ENCODE measurements at places on chromosomes 2 and 18.
A peak's percentile ranks its signal among the peaks of the same experiment; 100 is the strongest.

- no peak for DNase-seq
Observed at GRCh38 chr2:41475959-41476358, 571.9 kb upstream of the PKDCC start.

DNA sequence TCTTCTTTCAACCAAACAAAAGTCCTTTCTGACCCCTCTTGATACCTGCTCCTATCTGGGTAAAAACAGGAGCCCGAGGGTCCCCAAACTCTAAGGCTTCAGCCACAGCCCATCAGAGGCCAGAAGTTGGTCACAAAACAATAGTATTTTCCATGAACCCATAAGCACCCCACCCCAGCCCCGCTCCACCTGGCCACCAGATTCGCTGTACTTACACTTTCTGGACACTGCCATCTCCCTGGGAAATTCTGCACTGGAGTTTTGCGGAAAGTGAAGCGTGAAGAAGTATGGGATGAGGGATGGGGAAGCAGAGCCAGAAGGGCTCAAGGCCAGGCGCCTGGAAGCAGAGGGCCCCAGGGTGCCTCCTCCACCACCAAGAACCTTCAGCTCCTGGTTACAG, 5.2 kb upstream of the RUFY4 start:
- no peak for DNase-seq

DNA sequence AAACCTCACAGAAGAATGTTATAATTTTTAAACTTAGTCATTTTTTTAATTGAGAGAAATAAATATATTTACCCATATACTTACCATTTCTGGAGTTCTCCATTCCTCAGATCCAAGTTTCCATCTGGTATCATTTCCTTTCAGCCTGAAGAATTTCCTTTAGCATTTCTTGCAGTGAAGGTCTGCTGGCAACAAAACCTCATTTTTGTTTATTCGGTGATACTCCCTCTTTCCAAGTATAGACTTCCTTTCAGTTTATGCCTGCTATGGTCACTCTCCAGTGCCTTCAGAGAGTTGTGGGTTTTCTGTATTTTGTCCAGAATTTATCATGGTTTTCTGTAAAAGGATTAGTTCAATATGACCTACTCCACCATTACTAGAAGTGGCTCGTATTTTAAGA, 17.0 kb downstream of the WDPCP start:
- DNase-seq = no peak

- DNase-seq = no peak
Observed at GRCh38 chr18:49980896-49981295, 167.6 kb upstream of the ACAA2 start.

- DNase-seq = no peak
Observed at GRCh38 chr2:201515573-201516246, 64.2 kb downstream of the STRADB start.

DNA sequence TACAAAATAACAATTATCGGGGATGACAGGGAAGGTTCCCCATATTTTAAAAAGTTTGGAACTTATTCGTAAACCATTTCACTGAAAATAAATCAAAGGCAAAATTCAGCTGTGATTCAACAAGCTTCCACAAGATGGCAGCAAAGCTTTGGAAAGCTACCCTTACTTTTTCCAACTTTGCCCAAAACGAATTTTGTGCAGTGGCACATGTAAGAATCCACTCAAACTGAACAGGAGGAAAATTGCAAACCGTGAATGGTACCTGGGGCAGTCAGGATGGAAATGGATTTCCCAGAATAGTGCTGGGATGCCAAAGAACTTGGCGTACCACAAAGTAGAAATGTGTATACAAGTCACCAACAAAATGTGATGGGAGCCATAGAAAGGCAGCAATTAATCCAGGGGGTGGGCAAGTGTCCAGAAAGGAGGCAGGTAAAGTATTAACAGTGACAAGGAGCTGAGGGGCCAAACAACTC, 10.7 kb downstream of the RPL31 start:
- peak; percentile 47 for DNase-seq

DNA sequence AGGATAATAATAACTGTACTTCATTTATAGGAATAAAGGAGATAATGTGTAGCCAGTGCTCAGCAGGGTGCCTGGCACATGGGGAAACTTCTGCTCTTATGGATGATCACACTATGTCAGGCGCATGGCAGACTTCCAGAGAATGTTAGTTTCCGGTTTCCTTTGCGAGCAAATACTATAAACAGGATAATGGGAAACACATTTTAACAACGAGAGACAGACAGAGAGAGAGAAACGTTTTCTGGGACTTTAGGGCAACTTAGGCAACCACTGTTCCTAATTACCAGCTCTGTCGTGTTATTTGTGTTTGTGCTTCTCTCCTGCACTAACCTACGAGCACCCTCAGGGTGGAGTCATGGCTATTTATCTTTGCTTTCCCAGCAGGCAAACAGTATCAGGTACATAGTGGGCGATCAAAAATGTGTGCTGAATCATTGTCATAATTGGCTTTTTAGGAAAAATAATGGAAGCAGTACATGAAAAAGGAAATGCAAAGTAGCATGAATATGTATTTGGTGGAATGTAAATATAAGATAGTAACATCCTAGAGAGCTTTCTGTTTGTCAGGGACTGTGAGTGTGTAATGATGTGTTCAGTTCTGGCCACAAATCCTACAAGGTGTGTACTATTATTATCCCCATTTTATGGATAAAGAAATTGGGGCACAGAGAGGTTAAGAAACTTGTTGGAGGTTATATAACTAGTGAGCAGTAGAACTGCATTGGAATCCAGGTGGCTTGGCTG, 36.8 kb upstream of the IGFBP2 start:
- peak; percentile 50 for DNase-seq

DNA sequence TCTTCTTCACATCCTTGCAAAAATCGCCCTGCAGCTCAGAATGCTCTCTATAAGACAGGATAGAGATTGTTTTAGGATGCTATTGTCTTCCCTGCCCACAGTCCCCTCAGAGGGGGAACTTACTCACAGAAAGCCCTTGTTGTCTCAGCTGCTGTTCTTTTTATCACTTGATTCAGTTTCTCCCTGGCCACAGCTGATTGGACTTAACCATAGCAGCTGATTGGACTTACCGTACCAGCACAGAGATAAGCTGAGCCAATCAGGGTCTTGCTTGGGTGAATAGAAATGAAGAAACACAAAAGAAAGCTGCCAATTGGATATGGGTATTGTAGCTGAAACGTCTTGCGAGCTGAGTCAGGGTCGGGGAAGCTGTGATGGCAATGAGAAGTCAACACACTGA, 194.2 kb upstream of the MEX3C start:
- DNase-seq = no peak

- DNase-seq = no peak
Observed at GRCh38 chr2:96950381-96951124, 35.8 kb downstream of the FAM178B start.

- DNase-seq = peak; percentile 92
Observed at GRCh38 chr2:3465844-3466481, 53.4 kb downstream of the ADI1 start.

DNA sequence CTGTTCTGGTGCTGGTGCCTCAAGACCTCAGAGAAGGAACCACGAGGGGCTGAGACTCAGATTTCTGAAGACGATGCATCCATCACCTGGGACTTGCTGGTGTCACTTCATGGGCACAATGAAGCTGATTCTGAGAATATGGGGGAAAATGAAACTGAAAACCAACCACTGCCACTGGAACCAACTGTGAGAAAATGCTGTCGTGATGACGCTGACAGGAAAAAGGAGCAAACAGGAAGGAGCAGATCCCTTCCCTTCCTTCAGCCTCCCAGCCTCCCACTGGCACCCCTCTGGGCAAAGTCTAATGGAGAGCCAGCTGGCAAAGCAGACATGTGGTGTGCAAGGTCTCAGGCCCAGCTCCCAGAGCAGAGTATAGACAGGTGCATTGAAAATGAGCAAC, 109.7 kb downstream of the FOXI3 start:
- no peak for DNase-seq

- DNase-seq = no peak
Observed at GRCh38 chr2:20624156-20624883, 26.6 kb downstream of the HS1BP3 start.

GRCh38 chr2:88810017-88810416, 118.5 kb downstream of the RPIA start:
- no peak for DNase-seq

- DNase-seq = no peak
Observed at GRCh38 chr2:98355881-98356280, 9.6 kb downstream of the CNGA3 start.

- no peak for DNase-seq
Observed at GRCh38 chr2:215879977-215880940, 133.1 kb downstream of the MREG start.

- no peak for DNase-seq
Observed at GRCh38 chr18:75290737-75291358, 80.3 kb downstream of the TSHZ1 start.

DNA sequence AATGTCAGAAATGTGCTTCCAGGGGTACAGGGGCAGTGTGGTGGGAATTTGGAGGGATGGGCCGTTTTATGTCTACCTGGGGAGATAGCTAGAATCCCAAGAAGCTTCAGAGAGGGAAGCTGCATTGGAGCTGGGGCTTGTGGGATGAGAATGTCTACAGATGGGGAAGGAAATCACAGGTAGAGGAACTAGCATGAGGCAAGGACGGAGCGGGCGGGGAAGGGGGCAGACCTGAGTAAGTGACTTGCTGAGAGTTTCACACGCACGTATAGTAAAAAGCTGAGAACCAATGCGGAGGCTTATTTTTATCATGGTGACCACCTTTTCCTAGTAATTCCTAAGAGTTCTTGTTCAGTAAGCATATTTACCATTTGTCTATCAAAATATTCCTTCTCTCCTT, 6.3 kb downstream of the C2orf80 start:
- no peak for DNase-seq

GRCh38 chr18:75586130-75586889, 158.8 kb upstream of the SMIM21 start:
- no peak for DNase-seq

GRCh38 chr2:236899950-236900640, 185.6 kb upstream of the COPS8 start:
- DNase-seq = no peak

GRCh38 chr2:141162314-141162713, 968.5 kb downstream of the LRP1B start:
- no peak for DNase-seq

GRCh38 chr2:109295070-109295780, 166.2 kb downstream of the SH3RF3 start:
- no peak for DNase-seq

DNA sequence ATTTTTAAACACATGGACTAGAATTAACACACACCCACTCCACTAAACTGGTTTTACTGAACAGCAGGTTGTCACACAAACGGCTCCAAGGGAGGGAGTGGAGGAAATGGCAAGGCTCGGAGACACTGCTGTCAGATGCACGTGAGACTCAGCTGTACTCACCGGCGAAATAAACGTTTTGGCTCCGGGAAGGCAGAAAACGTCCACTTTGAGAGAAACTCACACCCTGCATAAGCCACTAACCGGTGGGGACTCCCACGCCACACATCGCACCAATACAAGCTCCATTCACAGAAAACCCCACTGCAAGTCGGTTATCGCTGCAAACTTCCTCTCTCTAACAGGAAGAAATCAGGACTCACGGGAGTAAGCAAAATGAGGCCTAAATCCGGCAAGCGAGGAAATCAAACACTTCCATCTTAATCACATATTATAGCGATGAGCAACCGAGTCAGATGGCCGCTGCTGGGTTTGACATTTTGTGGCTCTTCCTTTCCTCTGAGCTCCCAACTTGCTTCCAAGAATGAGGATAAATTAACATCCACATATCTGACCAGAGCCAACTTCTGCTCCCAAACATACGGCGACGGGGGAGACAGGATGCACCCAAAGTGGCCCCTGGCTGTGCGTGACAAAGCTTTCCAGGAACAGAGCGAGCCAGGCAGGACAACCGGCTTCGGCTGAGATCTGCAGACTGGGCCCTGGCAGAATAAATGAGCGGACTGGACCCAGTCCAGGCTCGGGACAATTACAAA, 63.5 kb downstream of the HDAC4 start:
- DNase-seq = peak; percentile 57

- no peak for DNase-seq
Observed at GRCh38 chr2:38886063-38886462, 3.6 kb upstream of the ARHGEF33 start.

DNA sequence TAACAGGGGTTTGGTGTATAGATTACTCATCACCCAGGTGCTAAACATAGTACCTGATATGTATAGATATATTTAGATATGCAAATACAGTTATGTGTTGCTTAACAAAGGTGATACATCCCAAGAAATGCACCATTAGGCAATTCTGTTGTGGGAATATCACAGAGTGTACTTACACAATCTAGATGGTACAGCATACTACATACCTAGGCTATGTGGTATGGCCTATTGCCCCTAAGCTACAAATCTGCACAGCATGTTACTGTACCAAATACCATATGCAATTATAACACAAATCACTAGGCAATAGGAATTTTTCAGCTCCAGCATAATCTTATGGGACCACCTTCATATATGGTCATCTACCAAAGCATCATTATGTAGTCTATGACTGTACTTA, 43.5 kb upstream of the NPAS2 start:
- no peak for DNase-seq

DNA sequence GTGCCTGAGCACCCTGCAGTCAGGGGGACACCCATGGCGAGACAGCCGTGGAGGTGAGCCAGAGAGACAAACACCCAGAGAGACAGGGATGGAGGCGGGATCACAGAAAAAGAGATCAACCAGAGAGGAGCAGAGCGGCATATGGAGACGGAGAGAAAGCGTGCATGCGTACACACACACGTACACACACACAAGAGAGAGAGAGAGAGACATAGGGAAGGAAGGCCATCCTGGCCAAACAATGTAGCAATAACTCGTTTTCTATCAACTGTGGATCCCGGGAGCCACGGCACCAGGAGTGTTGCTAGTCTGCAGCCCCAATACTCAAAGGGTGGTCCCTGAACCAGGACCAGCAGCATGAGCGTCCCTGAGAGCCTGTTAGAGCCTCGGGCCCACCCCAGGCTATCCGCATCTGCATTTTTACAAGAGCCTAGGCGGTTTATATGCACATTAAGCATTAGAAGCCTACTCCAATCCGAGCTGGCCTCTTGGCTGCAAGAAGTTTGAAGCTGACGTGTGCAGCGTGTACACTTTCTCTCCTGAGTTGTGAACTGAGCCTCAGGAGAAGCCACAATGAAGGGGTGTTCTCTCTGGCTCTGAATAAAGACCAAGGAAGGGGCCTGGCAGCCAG, 50.1 kb upstream of the MYCN start:
- no peak for DNase-seq

DNA sequence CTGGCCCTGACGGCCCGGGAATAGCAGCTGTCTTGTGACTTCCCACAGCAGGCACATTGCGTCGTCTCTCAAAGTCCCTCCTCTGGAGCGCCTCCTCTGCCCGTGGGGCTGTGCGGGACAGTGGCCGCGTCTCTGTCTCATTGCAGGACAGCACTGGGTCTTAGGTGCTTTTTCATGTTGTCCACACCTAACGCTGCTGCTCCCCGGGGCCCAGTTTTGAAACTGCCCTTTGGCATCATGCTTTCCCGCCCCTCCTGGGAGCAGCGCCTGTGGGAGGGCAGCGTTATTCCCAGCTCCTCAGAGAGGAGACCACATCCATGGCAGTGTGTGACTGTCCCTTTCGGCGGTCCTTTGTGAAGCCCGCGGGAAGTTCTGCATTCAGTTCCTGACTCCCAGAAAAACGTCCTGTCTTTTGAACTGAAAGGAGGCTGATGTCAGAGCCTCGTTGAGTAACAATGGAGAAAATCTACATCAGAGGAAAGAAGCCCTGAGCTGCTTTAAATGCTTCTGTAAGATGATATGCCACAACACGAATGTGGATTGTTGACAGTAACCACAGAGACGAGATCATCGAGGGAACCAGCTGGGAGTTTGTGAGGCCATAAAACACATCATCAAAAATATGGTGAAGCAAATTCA, 226.0 kb downstream of the FAM210A start:
- no peak for DNase-seq

GRCh38 chr2:130302164-130302886, 40.4 kb upstream of the IMP4 start:
- DNase-seq = no peak
